NCI-H460 (cell line): ENCODE measurements at places on chromosomes 2 and 18. TPM values are rescaled to one million over a fixed set of nuclear protein-coding genes. Genes with fewer than 3 reads are reported as not detected.

The FEV gene
- total RNA-seq: not detected in 2 replicates

The CPO gene
- total RNA-seq: not detected in 2 replicates

The FN1 gene
- 1,230 and 1,236 TPM in 2 replicates for total RNA-seq

The CRYGC gene
- total RNA-seq: not detected in 2 replicates

The ACKR3 gene
- total RNA-seq: 0.07 and 0.35 TPM in 2 replicates

The TMEM169 gene
- total RNA-seq: 0.17 and 0.38 TPM in 2 replicates

The CXCR2 gene
- total RNA-seq: not detected in 2 replicates

The PREB gene
- total RNA-seq: 52.5 and 53.3 TPM in 2 replicates

The ZNF519 gene
- 5.5 and 6.7 TPM in 2 replicates for total RNA-seq
